GM23338 (cell line): ENCODE measurements at places on chromosomes 1 and 21. TPM values are rescaled to one million over a fixed set of nuclear protein-coding genes. Genes with fewer than 3 reads are reported as not detected.

- DNase-seq = no peak
Measured at GRCh38 chr21:37375866-37376574, 9.4 kb downstream of the DYRK1A start.

The SPRR5 gene
- total RNA-seq = not detected in 2 replicates

- DNase-seq = no peak
Measured at GRCh38 chr1:115447672-115448071, 109.6 kb upstream of the NGF start.

- DNase-seq = no peak
Measured at GRCh38 chr1:111879081-111879480, 110.4 kb downstream of the KCND3 start.

DNA sequence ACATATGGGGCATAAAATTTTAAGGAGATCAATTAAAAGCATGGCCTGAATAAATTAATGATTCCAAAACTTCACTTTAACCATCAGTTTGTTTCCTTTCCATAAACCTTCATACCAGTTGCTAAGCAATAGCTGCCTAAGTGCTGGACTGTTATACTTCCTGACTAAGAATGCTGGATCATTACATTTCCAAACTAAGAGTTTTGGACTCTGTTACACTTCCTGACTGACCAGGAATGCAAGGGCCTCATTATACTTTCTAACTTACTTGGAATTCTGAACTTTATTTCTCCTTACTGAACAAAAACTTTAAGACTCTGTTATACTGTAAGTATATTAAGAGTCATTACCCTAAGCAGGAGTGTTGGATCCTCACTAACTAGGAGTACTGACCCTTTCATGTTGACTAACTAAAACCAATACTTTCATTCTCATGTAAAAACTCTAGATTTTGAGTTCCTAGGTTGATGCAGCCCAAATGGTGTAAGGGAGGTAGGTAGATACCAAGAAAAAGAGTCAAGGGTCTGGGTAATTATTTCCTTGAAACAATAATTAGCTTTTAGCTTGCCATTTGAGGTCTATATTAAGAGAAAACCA, 118.2 kb downstream of the FAF1 start:
- no peak for DNase-seq

- no peak for DNase-seq
Measured at GRCh38 chr1:175480343-175480822, 263.0 kb downstream of the TNR start.

DNA sequence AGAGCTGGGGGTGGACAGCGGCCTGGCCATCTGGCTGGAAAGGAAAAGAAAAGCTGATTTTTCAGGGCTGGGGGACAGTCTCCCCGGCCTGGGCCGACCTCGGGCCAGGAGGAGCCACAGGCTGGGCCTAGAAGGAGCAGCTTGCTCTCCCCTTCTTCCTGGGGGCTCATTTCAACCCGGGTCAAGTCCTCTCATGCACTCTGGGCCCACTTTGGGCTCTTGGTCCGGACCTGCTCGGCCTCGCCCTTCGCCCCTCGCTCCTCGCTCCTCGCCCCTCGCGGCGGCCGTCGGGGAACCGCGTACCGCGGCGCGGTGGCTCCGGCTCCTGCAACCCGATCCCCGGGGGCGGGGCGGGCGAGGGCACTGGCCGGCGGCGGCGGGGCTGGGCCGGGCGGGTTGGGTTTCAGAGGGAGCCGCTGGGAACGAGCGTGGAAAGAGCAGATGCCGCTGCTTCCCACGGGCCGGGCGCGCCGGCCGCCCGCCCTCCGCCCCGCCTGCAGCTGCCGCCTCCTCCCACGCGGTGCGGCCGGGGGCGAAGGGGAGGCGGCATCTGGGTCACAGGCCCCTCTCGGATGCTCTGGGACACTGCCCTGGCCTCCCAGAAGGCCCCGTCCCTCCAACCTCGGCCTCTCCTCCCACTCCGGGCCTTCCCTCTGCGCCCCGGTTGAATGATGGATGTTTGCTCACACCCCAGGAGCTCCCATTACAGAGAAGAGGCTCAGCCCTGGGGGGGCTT, 6.6 kb downstream of the HEYL start:
- DNase-seq = peak; percentile 80

DNA sequence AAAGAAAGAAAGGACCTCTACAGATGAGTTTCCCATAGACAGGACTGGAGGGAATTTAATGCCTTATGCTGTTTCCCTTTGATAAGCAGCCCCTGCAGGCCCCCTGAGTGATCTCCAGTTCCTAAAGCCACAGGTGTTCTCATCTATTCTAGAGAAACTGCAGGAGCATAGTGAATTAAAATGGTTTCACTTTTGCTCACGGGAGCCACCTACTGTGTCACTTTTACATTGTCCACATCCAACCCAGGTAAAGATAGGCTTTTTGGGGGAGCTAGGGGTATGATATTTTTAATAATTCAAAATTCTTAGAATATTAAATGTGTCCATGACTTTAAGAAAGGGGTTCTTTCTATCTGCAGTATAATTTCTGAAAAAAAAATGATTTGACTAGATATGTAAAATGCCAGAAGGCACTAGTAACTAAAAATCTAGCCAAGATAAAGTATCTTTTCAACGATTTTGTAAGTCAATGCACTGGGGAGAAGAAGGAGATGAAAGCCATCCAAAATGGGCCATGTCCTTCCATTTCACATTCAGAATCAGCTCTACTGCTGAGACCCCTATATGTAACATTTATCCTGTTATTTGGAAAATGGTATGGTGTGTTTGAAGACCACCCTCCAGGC, 267.3 kb upstream of the DUSP10 start:
- peak; percentile 61 for DNase-seq

DNA sequence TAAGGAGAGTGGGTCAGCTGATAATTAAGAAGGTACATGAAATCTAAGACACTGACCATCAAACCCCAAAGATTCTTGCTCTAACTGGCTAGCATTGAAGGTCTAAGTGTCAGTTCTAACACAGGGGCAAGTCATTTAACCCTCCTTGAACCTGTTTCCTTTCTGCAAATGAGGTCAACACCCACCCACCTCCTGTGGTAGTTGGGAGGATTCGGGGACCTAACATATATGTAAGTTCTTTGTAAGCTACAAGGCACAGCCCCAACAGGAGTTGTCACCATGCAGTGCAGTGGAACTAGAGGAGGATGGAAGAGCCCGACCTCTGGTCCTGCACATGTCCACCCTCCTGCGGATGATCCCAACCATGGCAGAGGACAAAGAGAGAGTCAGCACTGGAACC, 2.4 kb downstream of the NUDT17 start:
- no peak for DNase-seq

- DNase-seq = no peak
Measured at GRCh38 chr1:53342735-53343470, 15.0 kb upstream of the LRP8 start.

GRCh38 chr1:219783605-219784235, 144.6 kb downstream of the SLC30A10 start:
- no peak for DNase-seq

The SH2D1B gene
- total RNA-seq = not detected in 2 replicates

DNA sequence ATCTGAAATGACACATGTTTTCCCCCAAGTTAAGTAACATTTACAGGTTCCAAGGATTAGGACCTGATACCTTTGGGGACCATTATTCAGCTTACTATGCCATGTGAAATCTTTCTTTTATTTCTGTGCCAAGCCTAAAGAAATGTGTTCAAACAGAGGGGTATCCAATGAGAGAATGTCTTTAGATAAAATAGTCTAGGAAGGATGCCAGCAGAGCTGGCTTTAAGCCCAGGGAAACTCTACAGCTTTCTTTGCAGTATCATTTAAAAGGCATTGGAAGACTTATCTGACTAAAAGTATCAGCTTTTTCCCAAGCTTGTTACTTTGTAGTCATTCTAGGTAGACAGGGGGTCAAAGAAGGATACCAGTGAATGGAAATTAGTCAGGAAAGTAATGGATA, 860.4 kb downstream of the PLA2G4A start:
- DNase-seq = no peak

GRCh38 chr1:182575540-182576149, 13.4 kb downstream of the RNASEL start:
- DNase-seq = no peak

The ICOSLG gene
- 2.2 and 4.6 TPM in 2 replicates for total RNA-seq

- DNase-seq = no peak
Measured at GRCh38 chr21:32779983-32780382, 8.4 kb upstream of the PAXBP1 start.

- DNase-seq = peak; percentile 51
Measured at GRCh38 chr1:15156807-15157380, 3.3 kb downstream of the TMEM51 start.

The A3GALT2 gene
- not detected in 2 replicates for total RNA-seq

The RNU1-2 gene
- total RNA-seq = under 0.01 TPM in 1 of 2 replicates, not detected in the other

GRCh38 chr21:26732432-26733221, 112.6 kb downstream of the ADAMTS1 start:
- DNase-seq = peak; percentile 85

GRCh38 chr1:61201035-61201434, 118.7 kb downstream of the NFIA start:
- no peak for DNase-seq

DNA sequence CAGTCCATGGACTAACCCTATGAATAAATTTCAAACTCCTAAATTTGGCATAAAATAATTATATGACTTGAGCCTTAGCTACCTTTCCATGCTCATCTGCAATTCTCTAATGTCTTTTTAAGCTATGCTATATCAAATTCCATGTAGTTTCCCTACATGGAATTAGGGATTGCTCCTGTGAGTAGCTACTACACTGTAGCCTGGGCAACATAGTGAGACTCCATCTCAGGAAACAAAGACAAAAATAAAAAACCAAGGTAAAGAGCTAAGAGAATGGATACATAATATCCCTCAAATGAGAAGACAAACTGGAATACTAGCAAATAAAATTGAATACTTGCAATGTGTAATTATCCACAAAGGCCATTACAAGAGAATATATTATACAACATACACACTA, 37.5 kb downstream of the ATP1B1 start:
- no peak for DNase-seq

DNA sequence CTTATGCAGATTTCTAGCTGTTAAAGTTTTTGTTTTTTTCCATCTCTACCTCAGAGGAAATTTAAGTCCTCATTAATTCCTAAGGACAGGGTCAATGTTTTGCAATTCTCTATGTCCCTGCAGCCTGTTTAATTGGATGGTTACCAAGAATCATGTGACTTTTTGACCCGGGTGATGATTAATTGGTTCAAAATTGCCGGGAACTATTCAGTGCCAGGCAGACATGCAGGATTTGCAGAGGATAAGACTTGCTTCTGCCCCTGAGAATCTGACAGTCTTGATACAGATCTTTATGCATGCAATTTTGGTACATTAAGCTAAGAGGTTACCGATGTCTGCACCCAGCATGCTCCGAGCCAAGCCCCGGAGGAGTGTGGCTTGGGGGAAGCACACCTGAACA, 87.9 kb downstream of the PLPP3 start:
- no peak for DNase-seq

DNA sequence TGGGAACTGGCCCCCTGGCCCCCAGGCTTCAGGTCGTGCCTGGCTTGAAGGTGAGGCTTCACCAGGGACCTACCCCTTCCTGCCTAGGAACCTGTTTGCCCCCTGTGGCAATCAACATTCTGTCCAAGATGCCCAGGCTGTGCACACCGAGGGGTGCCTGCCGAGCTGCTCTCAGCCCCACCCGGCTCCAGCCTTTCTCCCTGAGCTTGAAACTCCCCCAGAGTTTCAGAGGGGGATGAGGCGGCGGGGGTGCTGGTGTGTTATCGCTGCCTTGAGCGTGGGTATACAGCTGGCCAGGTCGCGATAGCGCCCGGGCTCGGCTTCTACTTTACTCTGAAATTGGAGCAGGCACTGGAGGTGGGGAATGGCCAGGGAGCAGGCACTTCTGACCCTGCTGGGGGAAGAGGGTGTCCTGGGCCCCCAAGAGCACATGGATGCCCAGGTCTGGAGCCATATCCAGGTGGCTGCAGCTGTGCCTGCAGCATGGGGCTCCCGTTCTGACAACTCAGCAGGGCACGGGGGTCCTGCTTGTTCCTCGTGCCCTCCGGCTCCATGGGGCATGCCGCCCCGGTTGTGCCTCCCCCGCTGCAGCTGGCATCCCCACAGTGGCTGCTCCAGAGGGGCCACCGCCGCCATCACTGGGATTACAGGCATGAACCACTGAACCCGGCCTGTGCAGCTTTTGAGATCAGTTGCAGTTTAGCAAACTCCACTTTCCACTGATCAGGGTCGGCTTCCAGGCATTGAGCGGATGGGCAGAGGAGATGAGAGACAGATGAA, 29.8 kb downstream of the RYR2 start:
- no peak for DNase-seq

- DNase-seq = no peak
Measured at GRCh38 chr1:6897138-6897537, 111.9 kb downstream of the CAMTA1 start.

- DNase-seq = no peak
Measured at GRCh38 chr1:106072909-106073600, 983.4 kb upstream of the PRMT6 start.

The OVAAL gene
- not detected in 2 replicates for total RNA-seq

GRCh38 chr1:69613414-69613813, 45.7 kb downstream of the LRRC7 start:
- DNase-seq = no peak

DNA sequence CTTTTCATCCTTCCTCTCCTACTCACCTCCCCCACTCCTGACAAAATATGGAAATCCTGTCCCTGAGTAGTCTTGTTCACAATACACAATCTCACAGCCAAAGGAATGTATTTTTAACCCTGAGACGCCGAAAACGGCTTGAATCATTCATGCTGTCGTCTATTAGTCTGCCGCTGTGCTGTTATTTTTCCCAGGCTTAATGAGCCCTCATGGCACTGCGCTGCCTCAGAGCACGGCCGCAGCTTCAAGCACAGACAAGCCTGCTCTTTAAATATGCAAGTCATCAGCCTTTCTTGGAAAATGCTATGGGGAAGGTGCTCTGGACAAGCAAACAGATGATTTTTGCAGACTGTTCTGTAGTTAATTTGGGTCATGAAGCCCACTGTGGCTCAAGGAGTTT, 302.7 kb downstream of the DISC1 start:
- DNase-seq = peak; percentile 46

The RAD54L gene
- 32.5 and 48.1 TPM in 2 replicates for total RNA-seq

- no peak for DNase-seq
Measured at GRCh38 chr1:176440176-176440575, 22.8 kb upstream of the PAPPA2 start.

The RCC2 gene
- 367 and 386 TPM in 2 replicates for total RNA-seq

GRCh38 chr1:23470282-23471070, 13.5 kb downstream of the ASAP3 start:
- no peak for DNase-seq

DNA sequence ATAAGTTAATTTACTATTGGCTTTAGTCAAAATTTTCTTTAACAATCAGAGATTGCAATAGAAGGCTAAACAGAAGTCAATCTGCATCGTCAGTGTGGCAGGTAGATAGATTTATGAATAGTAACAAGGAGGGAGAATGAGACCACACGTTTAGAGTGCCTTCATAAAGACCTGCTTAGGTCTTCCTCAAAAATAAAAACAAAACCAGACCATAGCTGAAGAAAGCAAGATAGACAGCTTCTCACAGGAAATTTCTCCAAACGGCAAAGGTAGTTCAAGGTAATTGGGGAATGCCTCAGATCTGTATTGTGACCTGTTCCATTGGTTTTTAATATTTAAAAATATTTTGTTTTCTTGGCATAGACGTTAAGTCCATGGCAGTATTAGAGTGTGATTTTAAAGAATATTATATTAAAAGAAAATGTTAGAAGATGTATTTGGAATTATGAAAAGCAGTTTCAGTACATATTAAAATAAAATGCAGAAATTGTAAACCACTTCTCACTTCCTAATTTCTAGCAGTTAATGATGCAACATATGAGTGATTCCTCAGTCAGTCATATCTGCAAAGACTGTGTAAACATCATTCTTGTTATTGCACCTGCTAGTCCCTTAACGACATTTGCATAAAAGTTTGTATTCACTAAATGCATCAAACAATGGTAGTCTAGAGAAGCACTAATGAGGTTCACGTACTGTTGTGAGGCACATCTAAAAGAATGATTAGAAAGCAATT, 278.0 kb downstream of the HLX start:
- DNase-seq = no peak
